ENCODE measurements at places on chromosomes 1 and 21.

DNA sequence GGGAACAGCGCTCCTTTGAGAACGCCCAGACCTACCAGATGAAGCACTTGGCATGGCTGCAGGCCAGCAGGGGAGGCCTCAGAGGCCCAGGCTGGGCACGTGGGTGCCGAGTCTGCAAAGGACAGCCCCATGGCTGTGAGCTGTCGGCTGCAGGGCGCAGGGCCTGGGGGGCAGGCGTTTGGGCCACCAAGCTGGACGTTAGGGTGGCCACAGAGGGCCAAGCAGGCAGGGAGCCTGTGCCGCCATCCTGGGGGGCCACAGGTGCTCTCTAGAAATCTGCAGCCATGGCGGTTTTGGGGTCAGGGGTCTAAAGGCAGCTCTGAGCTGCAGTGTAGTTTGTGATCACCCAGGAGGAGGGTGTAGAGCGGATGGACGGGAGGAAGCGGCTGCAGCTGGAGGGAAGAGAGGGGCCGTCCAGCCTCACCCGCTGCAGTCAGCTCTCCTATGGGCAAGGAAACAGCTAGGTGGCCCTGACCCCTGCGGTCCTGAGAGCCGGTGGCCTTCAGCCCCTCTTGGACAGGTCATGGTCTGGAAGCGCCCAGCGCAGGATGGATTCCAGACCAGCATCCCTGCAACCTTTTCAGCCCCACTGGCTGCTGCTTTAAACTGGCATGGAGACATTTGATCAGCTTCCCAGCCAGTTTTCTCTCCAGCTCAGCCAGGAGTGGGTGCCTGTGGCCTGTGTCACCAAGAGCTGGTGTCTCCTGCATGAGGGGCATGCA lies 11.0 kb downstream of the IBA57 start:
- no peak for DNase-seq

- no peak for DNase-seq
Measured at GRCh38 chr1:230124186-230125128, 57.4 kb downstream of the GALNT2 start.

- DNase-seq: no peak
Measured at GRCh38 chr1:18041685-18042355, 65.8 kb upstream of the IGSF21 start.

DNA sequence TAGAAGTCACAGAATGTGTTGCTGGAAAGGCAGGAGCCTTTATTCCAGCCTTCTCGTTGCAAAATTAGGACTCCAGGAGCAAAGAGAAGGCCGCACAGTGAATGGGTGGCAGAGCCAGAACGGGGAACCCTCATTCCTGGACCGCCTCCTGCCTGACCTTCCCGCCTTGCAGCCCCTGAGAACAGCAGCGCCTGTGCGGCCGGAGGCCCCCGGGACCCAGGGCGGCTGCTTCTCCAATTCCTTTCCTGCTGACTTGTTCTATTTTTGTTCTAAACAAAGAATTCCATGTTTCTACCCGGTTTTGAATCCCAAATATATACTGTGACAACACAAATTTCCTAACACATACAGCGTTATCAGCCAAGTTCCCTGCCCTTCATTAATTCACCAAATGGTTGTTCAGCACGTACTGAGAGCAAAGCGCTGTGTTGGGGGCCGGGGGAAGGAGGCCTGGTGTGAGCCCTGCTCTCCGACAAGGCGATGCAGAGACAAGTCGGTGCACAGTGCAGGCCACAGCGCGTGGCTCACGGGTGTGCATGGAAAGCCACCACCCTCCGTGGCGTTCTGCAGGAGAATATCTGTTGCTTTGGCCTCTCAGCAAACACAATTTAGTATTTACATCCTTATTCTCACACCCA lies 31.9 kb upstream of the COL6A2 start:
- DNase-seq: no peak

DNA sequence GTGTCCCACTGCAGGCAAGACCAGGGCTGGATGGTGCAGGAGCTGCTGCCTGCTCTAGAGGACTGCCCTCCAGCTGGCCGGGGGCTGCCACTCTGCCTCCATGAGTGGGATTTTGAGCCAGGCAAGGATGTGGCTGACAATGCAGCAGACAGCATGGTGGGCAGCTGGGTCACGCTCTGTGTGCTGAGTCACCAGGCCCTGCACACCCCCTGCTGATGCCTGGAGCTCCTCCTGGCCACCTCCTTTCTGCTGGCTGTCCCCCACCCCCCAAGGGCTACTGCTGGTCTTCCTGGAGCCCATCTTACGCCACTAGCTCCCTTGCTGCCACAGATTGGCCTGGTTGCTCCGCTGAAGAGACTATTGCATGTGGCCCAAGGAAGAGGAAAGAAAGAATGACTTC lies 3.9 kb upstream of the ZSCAN20 start:
- DNase-seq: no peak
